ENCODE measurements at places on chromosomes 2 and 18. TPM values are rescaled to one million over a fixed set of nuclear protein-coding genes. Genes with fewer than 3 reads are reported as not detected.

The B3GNT7 gene
- 0.29 TPM for total RNA-seq

The SPATA3 gene
- 0.76 TPM for total RNA-seq

- DNase-seq, result no peak
Measured at GRCh38 chr2:14779252-14779651, 146.7 kb downstream of the LRATD1 start.

GRCh38 chr2:105809097-105809473 is 64.4 kb downstream of the NCK2 start:
- peak; percentile 80 for DNase-seq

GRCh38 chr2:95171902-95172301 is 6.3 kb downstream of the ZNF2 start:
- no peak for DNase-seq

DNA sequence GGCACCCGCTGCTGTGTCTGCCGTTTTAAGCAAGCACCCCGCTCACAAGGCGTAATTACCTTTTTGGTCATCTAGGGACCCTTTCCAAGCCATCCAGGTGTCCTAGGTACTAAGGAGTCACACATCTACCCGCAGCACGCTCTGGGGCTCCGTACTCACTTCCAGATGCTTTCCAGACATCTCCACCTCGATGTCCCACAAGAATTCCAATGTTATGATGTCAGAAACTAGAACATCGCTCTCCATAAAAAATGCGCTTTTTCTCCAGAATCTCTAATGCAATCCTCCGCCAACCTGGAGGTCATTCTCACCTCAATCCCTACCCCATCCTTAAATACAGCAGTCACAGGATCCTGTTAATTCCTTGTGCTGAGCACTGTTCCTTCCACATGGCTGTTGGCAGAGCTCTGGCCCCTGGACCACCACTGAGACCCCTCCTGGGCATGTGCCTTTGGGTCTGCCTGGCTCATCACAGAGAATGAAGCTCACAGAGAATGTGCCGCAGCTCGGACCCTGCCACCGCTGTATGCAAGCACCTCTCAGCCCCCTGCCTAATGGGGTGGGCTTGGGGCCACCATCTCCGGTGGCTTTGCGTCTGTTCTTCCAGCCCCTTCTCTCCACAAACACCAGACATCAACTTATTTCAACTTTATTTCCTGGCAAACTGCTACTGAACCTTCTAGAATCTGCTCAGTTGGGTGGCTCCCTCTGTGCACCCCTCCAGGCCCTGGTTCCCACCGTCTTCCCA is 4.6 kb upstream of the PXDN start:
- DNase-seq, result no peak

- DNase-seq, result no peak
Measured at GRCh38 chr2:43194121-43194869, 32.1 kb downstream of the ZFP36L2 start.

DNA sequence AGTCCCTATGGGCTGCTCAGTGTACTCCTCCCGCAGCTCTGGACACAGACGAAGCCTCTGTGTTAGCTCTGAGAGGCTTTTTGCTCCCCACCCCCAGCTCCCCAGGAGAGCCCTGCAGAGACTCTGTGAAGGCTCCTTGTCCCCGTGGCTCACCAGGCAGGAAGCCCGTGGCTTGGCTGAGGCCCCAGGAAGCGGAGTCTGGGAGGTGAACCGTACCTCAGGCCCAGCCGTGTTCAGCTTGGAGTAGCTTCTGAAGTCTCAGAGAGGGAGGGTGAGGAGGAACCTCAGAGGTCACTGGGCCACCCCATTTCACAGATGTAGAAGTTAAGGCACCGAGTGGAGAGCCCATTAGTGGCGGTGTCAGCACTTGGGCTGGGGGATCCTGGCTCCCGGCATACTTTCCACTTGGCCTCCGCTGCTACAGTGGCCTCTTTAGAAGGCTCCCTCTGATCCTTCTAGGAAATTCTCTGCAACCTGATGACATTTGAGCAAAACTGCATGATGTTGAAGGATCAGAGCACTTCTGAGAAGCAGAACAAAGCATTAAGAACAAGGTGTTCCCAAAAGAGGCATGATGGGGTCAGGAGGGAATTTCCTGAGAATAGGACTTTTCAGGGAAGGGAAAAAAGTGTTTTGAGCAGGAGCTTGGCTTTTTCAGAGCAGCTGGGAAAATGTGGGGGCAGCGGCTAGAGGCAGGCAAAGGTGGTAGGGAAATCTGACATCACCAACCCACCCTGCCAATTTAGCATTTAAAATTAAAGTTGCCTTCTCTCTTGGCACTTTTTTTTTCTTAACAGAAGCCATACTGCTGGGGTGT is 79.1 kb downstream of the MCFD2 start:
- DNase-seq, result no peak
